ENCODE measurements at places on chromosomes 3 and 15.

DNA sequence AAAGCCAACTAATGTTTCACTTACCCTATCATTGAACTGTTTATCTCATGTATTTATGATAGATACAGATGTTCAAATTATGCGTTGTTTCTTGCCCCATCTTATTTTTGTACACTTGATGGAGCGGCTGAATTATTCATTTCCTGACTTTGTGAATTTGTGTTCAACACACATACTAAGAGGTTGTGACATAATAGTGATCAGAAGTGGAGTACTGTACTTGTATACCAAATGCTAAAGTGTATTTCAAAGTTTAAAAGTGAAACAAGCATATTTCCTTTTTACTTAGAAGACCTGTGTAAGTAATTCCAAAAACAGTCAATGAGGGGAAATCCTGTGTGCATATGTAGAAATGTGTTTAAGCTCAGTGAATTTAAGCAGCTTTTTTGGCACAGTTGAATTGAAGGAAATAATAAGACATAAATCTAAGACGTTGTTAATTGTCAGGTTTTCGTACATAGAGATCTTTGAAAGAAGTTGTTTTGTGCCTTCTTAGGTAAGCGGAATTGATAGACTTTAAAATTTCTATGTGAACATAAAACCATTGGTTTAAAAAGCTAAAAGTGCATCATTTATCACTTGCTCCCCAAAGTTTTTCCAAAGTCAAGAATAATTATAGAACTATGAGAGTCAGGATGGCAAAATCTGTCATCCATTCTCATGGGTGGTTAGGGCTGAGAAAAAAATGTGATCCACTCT, 1.9 kb downstream of the NFKBIZ start:
- DNase-seq: no peak

DNA sequence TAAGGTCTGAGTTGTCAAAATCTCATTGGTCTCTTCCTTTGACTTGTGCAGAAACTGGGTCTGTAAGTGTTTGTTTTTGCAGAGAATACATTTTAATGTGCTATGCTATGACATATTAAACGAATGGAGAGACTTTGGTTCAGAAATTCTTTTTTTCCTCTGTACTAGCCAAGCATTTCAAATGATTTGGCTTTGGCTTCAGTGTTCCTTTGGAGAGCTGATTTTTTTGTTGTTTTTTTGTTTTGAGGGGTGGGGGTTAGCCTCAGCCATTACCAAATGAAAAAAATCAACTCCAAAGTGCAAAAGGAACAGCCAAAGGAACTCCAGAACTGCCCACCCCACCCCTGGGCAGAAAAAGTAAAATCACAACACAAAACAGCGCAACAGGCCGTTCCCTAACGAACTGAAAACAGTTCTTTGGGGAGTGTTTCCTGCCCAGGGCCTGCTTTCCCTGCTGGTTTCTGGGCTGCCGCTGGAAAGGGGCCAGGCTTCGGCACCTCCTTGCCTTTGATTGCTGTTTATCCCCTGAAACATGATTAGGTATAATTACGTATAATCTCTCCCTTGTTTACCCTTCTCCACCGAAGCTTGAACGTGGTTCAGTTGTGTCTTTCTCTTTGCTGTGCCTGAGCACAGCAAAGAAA, 57.6 kb upstream of the NEO1 start:
- peak; percentile 17 for DNase-seq

DNA sequence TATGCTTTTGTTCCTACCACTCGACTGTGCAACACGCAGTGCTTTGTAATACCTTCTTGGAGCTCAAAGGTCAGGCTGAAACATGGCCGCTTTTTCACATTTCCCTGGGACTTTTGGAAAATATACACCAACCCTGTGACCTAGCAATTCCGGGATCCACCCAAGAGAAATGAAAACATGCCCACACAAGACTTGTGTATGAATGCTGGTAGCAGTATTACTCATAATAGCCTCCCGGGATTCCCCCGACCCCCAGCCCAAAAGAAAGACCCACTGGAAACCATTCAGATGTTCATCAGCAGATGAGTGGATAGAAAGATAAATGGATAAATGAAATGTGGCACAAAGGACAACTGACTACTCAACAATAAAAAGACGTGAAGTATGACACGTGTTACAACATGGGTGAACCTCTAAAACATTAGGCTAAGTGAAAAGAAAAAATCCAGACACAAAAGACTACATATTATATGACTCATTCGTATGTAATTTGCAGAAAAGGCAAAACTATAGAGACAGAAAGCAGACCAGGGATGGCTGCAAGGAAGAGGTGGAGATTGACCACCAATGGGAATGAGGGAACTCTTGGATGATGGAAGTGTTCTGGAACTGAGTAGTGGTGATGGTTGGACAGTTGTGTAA, 104.1 kb downstream of the PGPEP1L start:
- DNase-seq: no peak

DNA sequence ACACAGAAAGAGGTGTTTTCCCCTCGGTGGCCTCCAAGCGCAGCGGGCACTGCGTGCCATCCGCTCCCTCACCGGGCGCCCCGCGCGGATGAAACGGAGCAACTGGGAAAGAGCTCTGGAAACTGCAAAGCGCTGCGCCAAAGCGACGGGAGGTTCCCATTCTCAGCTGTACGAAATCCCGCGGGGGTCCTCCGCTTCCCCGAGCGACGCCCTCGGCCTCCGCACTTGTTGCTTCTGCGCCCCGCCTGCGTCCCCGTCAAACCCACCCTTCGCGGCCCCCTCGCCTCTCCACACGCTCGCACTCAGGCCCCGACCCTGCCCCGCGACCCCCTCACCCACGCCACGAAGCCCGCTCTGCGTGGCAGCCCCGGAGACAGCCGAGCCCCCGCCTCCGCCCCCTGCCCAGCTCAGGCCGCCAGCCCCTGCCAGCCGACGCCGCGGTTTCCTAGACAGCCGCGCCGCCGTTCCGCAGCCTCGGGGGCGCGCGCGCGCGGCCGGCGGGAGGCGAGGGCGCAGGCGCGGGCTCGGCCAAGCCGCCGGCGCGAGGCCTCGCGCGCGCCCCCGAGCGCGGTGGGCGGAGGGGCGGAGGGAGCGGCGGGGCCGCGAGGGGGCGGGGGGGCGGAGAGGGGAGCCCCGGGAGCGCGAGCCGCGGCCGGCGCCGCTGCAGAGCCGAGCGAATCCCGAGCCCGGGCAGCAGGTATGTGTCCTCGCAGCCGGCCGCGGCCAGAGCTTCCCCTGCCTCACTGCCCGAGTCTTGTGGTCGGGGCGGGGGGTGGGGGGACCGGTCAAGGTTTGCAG, at the start of gene TMEM266:
TMEM266 (plus strand) TSS at position 666 of the 798 bp plus-strand sequence. CDS start 74,279 bp downstream, outside the sequence.
- DNase-seq: peak; percentile 6

DNA sequence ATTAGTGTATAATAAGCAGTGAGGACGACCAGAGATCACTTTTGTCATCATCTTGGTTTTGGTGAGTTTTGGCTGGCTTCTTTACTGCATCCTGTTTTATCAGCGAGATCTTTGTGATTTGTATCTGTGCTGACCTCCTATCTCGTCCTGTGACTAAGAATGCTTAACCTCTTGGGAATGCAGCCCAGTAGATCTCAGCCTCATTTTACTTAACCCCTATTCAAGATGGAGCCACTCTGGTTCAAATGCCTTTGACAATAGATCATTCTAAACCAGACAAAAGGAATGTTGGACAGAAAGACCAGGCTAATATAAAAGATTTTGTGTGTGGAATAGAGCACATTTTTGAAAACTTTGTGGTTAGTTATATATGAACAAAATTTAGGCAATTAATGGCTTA, 618.5 kb upstream of the BCHE start:
- no peak for DNase-seq

GRCh38 chr3:16286751-16287543, 21.9 kb downstream of the OXNAD1 start:
- no peak for DNase-seq

GRCh38 chr3:14110699-14111098, 14.0 kb downstream of the CHCHD4 start:
- no peak for DNase-seq

DNA sequence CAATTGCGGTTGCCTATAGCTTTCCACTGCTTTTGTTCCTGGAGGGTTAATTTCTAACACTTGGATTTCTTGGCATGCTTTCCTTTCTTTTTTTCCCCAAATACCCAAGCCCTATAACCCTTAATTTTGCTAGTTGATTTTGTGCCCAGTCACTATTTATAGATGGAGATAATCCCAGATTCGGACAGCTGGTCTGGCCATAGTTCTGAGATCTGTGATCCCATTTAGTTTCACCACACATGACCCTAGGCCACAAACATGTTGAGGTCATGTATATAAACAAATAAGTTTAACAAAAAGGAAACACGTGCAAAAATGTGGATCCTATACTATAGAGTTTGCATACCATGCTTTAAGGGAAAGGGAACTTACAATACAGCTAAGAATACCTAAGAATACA, 111.4 kb downstream of the ZMAT3 start:
- no peak for DNase-seq

DNA sequence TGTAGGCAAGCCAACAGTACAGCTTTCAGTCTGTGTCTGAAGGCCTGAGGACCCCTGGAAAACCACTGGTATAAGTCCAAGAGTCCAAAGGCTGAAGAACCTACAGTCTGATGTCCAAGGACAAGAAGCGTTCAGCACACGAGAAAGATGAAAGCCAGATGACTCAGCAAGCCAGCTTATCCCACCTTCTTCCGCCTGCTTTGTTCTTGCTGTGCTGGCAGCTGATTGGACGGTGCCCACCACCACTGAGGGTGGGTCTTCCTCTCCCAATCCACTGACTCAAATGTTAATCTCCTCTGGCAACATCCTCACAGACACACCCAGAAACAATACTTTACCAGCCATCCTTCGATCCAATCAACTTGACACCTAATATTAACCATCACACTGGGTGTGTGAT, 59.0 kb upstream of the PDZRN3 start:
- no peak for DNase-seq

DNA sequence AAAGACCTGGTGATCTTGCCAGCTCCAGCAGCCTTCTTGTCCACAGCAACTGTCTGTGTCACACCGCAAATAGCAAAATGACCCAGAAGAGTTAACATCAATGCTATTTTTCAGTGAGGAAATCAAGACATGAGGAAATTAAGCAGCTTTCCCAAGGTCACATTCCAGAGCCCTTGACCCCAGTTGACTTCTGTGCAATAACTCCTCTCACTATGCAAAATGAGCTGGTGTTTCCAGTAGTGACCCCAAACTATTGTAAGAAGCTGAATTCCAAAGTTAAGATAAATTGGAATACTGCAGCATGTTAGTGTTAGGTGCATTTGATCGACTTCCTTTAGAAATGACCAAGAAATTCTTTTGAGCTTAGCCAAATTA, 172.8 kb upstream of the SNTN start:
- no peak for DNase-seq

Measured in NCI-H1092 (cell line).